Activated CD8-positive, alpha-beta T cell treated with anti-CD3 and anti-CD28 coated beads for 36 hours (primary cell): ENCODE measurements at places on chromosomes 1 and 21. TPM values are rescaled to one million over a fixed set of nuclear protein-coding genes. Genes with fewer than 3 reads are reported as not detected.

- DNase-seq, result no peak
Measured at GRCh38 chr1:119779869-119780356, 11.2 kb upstream of the HMGCS2 start.

DNA sequence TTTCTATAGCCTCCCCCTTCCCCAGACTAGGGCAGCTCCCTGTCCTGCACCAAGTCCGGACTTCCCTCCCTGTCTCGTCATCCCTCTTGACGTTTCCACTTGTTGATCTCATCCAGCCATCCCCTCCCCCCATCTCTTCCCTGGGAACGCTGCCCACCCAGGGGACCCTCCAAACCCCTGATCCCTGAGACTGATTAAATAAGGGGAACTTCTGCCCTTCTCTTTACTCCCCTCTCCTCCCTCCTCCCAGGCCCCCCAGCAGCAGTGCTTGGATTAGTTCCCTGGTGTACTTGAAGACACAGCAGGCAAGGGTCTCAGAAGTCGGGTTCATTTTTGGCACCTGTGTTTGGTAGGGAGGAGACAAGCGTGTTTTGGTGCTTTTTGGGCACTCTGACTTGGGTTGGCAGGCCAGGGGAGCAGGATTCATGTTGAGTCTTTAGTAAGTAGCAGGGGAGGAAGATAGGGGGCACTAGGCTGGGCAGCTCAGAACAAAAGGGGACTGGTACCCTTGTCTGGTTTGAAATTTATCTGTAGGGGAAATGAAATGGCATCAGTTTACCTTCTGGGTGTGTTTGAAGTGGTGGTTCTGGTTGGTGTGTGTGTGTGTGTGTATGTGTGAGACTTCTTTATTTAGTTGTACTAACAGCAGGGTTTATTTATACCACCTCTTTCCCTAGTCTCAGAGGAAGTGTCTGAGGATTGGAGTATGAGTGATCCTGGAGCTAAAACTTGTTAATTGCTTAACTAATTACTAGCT, 11.1 kb downstream of the VANGL2 start:
- no peak for DNase-seq

GRCh38 chr1:116224111-116224510, 112.9 kb downstream of the MAB21L3 start:
- no peak for DNase-seq

GRCh38 chr21:43276811-43277210, 108.0 kb downstream of the CRYAA start:
- DNase-seq, result no peak

Gene CASZ1
- 4.1 TPM for total RNA-seq

Gene TAS1R3
- 0.13 TPM for total RNA-seq

Gene ZNF593
- total RNA-seq, result 40.9 TPM
